Sciatic nerve (tissue), 2 donors: ENCODE measurements at places on chromosomes 11 and 22. TPM values are rescaled to one million over a fixed set of nuclear protein-coding genes. Genes with fewer than 3 reads are reported as not detected.

RFPL3 gene
- not detected for total RNA-seq

SBF2 gene
- 141 TPM for total RNA-seq

TSGA10IP gene
- not detected for total RNA-seq

DNA sequence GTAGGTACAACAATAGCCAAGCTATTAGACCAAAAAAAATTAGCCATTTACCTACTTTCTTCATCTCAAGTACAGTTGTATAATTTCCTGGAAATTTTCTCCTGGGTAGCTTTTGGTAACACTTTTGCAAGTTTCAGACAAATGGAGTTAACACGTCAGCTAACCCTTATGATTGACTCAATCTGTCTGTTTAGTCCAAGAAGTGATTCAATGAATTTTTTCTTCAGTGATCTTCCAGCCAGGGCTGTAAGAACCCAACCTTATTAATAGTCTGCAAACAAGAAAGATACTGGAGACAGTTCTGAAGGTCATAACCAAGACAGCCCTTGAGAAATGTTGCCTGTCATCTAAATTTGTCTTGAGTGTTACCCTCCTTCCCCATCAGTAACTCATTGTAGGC, 30.1 kb upstream of the FIBIN start:
- no peak for DNase-seq

GRCh38 chr11:129950101-129951091, 52.2 kb downstream of the PRDM10 start:
- DNase-seq: peak; percentile 74

DNA sequence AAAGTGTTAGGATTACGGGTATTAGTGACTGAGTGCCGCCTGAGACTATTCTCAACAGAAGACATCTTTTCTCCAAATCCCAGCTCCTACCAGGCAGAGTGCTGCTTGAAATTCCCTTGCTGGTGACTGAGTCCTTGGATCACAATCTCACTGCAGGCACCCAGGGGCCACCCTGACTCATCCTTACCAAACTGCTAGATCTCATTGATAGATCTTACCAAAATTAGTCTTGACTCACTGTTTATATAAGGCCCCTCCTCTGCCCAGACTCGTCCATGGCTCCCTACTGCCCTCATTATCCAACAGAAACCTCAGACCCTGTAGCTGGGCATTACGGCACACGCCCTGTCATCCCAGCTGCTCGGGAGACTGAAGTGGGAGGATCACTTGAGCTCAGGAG, 14.7 kb downstream of the TBC1D10A start:
- no peak for DNase-seq

- DNase-seq: no peak
Measured at GRCh38 chr11:61679296-61679695, 895 bp upstream of the DAGLA start.

DNA sequence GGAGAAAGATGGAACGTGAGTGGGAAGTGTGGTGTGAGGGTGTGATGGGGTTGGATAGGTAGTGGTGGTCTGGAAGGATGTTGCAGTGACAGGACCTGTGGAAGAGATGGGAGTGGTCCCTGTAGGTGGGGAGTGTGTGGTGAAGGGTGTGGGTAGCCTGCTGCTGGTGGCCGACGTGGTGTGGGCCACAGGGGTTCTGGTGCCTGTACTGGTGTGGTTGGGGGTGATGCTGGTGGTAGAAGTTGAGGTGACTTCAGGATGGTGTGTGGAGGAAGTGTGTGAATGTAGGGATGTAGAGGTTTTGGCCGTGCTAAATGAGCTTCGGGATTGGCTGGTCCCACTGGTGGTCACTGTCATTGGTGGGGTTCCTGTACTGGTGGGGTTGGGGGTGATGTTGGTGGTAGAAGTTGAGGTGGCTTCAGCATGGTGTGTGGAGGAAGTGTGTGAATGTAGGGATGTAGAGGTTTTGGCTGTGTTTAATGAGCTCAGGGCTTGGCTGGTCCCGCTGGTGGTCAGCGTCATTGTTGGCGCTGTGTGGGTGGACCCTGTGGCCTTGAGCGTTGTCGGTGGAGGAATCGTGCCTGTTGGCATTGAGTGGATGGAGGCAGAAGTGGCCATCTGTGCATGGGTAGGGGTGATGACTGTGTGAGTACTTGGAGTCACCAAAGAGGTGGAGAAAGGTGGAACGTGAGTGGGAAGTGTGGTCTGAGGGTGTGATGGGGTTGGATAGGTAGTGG, 19.1 kb downstream of the MUC6 start:
- no peak for DNase-seq
